B cell (primary cell): ENCODE measurements at places on chromosomes 4 and X. TPM values are rescaled to one million over a fixed set of nuclear protein-coding genes. Genes with fewer than 3 reads are reported as not detected.

GRCh38 chrX:154025230-154025629 is 5.5 kb upstream of the IRAK1 start:
- no peaks in the 10 kb centered on the region for H3K27me3 ChIP-seq
- H3K27ac ChIP-seq: no peak overlapping the region
- peaks cover 8% of the 10 kb centered on the region for H3K4me1 ChIP-seq
- peaks cover 19% of the 10 kb centered on the region for H3K36me3 ChIP-seq
- DNase-seq: no peak
- no peak overlapping the region for H3K4me3 ChIP-seq

- no peaks in the 10 kb centered on the region for H3K4me1 ChIP-seq
- no peak overlapping the region for H3K4me3 ChIP-seq
- no peak for DNase-seq
- H3K36me3 ChIP-seq: no peaks in the 10 kb centered on the region
- H3K27me3 ChIP-seq: no peaks in the 10 kb centered on the region
Measured at GRCh38 chr4:185700630-185701029, 111.4 kb downstream of the SORBS2 start.

DNA sequence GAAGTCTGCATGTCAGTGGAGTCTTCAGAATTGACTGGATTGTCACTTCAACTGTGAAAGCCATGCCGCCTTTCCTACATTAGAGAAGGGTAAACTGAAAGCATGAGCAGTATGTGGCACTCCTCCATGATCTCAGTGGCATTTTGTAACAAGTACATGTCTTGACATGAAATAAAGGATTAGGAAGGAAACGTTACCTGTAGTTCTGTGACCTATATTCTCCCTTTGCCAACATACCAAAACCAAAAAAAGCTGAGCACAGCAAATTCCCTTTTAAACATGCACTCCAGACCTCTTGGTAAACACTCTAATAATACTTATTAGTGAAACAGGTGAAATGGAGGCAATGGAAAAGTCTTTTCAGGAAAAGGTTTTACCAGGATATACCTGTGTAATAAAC is 344.2 kb downstream of the GRIA2 start:
- H3K36me3 ChIP-seq: no peaks in the 10 kb centered on the region
- no peaks in the 10 kb centered on the region for H3K4me1 ChIP-seq
- H3K4me3 ChIP-seq: no peak overlapping the region
- no peak for DNase-seq
- H3K27ac ChIP-seq: no peak overlapping the region
- H3K27me3 ChIP-seq: no peaks in the 10 kb centered on the region

DNA sequence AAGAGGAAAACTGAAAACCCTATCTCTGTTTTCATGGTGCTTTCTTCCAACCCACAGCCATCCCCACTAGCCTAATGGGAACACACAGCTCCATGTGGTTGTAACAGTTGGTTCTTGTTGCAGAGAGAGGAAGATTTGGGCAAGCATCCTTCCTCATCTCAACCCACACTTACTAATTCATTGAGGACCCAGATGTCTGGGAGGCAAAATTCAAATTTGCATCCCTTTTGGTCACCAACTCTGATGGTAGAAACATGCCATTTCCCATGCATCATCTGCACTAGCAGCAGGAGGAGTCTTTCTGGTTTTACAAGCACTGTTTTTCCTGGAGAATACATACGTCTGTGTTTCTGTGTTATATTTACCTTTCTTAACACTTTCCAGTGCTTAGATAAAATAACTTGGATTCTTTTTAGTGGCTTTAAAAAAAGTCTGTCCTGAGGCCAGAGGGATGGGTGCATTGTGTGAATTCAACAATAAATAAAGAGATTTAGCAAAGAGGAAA is 301.0 kb downstream of the KCTD8 start:
- no peak overlapping the region for H3K27ac ChIP-seq
- H3K4me3 ChIP-seq: no peak overlapping the region
- no peaks in the 10 kb centered on the region for H3K4me1 ChIP-seq
- H3K27me3 ChIP-seq: no peaks in the 10 kb centered on the region
- no peaks in the 10 kb centered on the region for H3K36me3 ChIP-seq

DNA sequence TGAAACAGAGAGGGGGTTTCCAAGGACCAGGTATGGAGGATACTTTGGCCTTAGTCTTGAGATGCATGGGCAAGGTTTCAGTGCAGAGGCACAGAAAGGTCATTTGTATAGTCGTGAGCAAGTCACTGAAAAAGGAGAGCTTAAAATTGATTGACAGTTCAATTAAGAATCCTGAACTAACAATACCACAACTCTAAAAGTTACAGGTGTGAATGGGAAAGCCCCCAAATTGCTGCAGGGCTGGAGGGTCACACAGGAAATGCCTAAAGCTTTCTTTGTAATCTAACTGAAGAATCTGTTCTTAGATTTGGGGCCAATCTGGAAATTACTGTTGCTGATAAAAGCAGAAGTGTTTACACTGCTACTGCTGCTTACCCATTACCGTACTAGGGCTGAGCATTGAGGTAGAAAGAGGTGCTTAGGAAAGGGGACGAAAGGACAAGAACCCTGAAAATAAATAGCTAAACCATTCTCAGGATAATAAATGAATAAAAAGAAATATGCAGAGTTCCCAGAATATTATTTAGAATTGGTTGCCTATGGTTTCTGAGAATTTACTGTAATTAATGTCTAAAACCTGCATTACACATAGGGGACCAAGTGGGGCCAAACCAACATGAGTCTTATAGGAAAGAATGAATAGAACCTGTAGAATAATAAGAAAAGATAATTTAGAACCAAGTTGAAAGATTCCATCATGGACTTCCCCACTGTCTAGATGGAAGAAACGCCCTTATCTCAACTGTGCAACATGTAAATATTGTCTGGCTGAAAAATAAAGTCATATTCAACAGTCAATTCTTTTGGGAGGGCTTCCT is 91.9 kb upstream of the PPP1R2C start:
- no peaks in the 10 kb centered on the region for H3K36me3 ChIP-seq
- peaks cover 16% of the 10 kb centered on the region for H3K4me1 ChIP-seq
- H3K27me3 ChIP-seq: no peaks in the 10 kb centered on the region

GRCh38 chr4:30783751-30784150 is 63.6 kb downstream of the PCDH7 start:
- no peak overlapping the region for H3K27ac ChIP-seq
- DNase-seq: no peak
- no peak overlapping the region for H3K4me3 ChIP-seq
- H3K36me3 ChIP-seq: no peaks in the 10 kb centered on the region
- H3K4me1 ChIP-seq: no peaks in the 10 kb centered on the region
- H3K27me3 ChIP-seq: no peaks in the 10 kb centered on the region

DNA sequence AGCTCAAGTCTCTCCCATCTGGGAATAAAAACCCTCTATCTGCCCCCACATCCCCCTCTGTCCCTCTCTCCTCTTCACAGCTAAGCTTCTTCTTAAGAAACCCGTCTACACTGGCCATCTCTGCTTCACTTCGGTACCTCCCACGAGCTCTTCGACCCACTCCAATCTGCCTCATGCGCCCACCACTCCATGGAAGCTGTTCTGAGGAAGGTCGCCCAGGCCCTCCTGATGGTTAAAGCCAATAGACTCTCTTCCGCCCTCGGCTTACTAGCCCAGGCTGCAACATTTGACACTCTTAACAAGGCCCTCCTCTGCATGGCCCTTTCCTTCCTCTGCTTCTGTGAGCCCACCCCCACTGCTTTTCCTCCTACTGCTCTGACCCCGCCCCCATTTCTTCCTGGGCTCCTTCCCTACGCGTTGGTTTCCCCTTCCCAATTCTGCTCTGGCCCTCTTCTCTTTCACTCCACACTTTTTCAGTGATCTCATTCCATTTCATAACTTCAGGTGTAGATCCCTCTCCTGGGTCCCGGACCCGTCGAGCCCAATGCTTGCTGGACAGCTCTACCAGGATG is 11.8 kb downstream of the IQSEC2 start:
- H3K4me1 ChIP-seq: no peaks in the 10 kb centered on the region
- no peak for DNase-seq
- no peak overlapping the region for H3K4me3 ChIP-seq
- no peak overlapping the region for H3K27ac ChIP-seq
- no peaks in the 10 kb centered on the region for H3K36me3 ChIP-seq
- no peaks in the 10 kb centered on the region for H3K27me3 ChIP-seq

GRCh38 chr4:10204401-10205058 is 87.9 kb upstream of the WDR1 start:
- no peak for DNase-seq
- no peaks in the 10 kb centered on the region for H3K4me1 ChIP-seq
- no peaks in the 10 kb centered on the region for H3K36me3 ChIP-seq
- no peak overlapping the region for H3K4me3 ChIP-seq
- peaks cover 13% of the 10 kb centered on the region for H3K27me3 ChIP-seq

GRCh38 chr4:9679704-9680478 is 101.5 kb upstream of the DRD5 start:
- DNase-seq: no peak
- H3K4me3 ChIP-seq: no peak overlapping the region
- H3K27me3 ChIP-seq: no peaks in the 10 kb centered on the region
- no peak overlapping the region for H3K27ac ChIP-seq

Gene RRH
- 0.64 TPM in 1 of 2 replicates, not detected in the other for total RNA-seq

Gene TREX2
- 3.3 and 3.4 TPM in 2 replicates for total RNA-seq

Gene MAP9
- total RNA-seq: 16.3 and 19.1 TPM in 2 replicates

Gene SLC26A1
- total RNA-seq: 0.92 and 1.1 TPM in 2 replicates

Gene TRPC5OS
- not detected in 2 replicates for total RNA-seq

Gene SNX12
- total RNA-seq: 32.6 and 42.9 TPM in 2 replicates
